ENCODE measurements at places on chromosomes 6 and 20.

DNA sequence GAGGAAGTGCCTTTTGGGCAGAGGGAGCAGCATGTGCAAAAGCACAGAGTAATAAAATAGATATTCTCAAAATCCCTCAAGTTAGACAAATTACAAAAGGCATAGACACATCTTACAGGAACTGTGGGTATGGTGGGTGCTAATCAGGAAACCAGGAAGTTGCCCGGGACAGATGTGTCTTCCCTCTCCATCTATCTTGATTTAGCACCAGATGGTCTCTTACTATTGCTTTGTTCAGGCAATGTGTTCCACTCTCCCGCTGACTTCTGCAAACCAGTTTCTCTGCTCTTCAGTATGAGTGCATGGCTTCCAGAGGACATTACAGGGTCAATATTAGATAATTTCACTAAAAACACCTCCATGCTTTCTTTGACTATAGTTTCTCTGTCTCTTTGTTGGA lies 13.2 kb downstream of the CITED2 start:
- peak; percentile 57 for DNase-seq

DNA sequence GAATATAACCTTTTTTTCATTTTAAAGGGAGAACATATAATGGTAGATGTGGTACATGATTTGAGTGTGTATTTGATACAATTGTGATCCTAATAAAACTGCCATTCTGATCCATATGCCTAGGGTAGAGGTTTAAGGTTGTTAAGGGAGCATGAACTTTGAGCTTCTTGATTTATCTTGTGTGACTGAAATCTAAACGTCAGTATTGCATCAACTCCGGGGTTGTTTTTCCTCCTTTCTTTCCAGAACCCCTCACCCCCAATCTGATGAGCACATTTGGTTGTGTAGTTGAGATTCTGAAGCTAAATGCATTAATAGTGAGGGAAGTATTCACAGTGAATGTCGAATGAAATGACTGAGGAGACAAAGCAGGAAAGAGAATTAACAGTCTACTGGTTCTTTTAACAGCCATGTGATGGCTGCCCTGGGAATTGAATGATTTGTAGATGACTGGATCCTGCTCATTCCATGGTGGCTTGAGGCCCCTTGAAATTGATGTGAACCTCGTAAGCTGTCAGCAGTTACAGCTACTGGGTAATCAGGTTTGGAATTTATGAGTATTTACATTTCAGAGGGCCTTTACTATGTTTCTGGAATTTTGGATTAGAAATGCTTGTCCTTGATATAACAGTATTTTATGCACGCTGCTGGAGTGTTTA lies 44.8 kb downstream of the FARS2 start:
- no peak for DNase-seq

GRCh38 chr6:16412982-16413381 lies 174.6 kb downstream of the GMPR start:
- DNase-seq, result no peak

DNA sequence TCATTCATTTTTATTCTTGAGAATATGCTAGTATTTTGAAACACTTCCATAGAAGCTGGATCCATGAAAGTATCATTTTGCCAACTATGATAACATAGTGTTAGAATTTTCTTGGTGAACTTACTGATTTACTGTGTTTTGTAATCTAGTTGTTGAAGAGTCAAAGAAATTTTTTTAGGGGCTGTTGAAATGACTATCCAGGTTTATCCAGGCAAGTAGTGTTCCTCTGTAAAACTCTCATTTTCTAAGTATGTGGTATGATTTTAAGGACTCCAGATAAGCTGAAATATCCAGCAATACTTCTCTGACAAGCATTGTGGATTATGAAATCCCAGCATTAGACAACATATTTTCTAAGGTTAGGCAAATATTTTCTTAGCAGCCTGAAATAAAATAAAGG lies 95.9 kb downstream of the GRIK2 start:
- DNase-seq, result no peak

- no peak for DNase-seq
Measured at GRCh38 chr6:40460380-40460779, 126.8 kb downstream of the LRFN2 start.

- DNase-seq, result no peak
Measured at GRCh38 chr6:97947841-97948240, 664.8 kb upstream of the MMS22L start.

- DNase-seq, result no peak
Measured at GRCh38 chr6:31870385-31870921, 7.8 kb upstream of the NEU1 start.

GRCh38 chr6:140594806-140595128 lies 1220.3 kb upstream of the CITED2 start:
- DNase-seq, result no peak

GRCh38 chr20:35600993-35601973 lies 14.3 kb upstream of the SPAG4 start:
- peak; percentile 20 for DNase-seq

GRCh38 chr20:8777911-8778310 lies 291.0 kb upstream of the PLCB4 start:
- DNase-seq, result no peak

GRCh38 chr6:88251301-88251700 lies 85.2 kb upstream of the CNR1 start:
- peak; percentile 71 for DNase-seq

GRCh38 chr6:55874316-55874715 lies 1.1 kb downstream of the BMP5 start:
- DNase-seq, result no peak

- no peak for DNase-seq
Measured at GRCh38 chr6:111423055-111423633, 59.9 kb downstream of the REV3L start.

All from DMS 273 treated with DMSO at 0.1 percent for 48 hours (cell line).